HuH-7 (cell line): ENCODE measurements at places on chromosomes 16 and 17.
A peak's percentile ranks its signal among the peaks of the same experiment; 100 is the strongest.

DNA sequence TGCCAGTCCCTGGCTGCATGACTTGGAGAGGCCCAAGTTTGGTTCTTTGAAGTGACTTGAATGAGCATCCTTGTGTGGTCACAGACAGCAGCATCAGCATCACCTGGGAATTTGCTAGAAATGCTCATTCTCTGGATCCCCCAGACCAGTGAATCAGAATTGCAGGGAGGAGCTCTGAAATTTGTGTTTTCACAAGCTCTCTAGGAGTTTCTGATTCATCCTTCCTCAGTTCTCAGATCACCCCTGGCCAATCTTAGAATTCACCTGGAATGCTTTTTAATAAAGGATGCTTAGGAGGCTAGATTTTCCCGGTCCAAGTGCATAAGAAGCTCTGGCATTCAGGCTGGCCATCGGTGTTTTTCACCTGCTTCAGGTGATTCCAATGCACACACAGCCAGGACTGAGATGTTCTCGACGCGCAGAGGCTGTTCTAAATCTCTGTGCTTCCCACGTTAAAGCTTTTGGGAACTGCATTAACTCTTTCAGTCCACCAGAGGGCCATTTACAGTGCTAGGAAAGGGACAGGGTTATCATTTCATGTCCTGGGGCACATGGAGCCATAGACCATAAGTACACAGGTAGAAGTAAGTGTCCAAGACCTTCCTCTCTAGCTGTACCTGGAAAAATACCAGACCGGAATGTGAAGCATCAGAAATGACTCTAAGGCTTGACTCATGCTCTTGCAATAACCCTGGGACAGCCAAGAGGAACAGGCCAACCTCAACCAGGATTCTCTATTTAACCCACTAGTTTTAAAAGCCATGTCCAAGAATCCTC lies 85.7 kb upstream of the XYLT1 start:
- DNase-seq = peak; percentile 36

- DNase-seq = no peak
These were observed 507.5 kb upstream of the HSBP1 start for GRCh38 chr16:83300326-83300725.

GRCh38 chr16:82888591-82889001 lies 261.8 kb downstream of the CDH13 start:
- no peak for DNase-seq

- no peak for DNase-seq
These were observed 40.9 kb upstream of the BAHCC1 start for GRCh38 chr17:81354252-81354953.

GRCh38 chr16:55388131-55388862 lies 64.3 kb downstream of the IRX6 start:
- DNase-seq = no peak

DNA sequence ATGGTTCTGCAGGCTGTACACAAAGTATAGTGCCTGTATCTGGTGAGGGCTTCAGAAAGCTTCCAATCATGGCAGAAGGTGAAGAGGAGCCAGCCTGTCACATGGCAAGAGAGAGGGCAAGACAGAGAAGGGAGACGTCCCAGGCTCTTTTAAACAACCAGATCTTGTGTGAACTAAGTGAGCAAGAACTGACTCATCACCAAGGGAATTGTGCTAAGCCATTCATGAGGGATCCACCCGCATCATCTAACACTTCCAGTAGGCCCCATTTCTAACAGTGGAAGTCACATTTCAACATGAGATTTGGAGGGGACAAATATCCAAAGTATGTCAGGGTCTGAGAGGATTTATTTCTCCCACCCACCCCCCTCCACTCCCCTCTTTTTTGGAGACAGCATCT lies 56.2 kb upstream of the ELAC2 start:
- no peak for DNase-seq

- DNase-seq = no peak
These were observed 50.8 kb upstream of the GNG13 start for GRCh38 chr16:851209-851810.

DNA sequence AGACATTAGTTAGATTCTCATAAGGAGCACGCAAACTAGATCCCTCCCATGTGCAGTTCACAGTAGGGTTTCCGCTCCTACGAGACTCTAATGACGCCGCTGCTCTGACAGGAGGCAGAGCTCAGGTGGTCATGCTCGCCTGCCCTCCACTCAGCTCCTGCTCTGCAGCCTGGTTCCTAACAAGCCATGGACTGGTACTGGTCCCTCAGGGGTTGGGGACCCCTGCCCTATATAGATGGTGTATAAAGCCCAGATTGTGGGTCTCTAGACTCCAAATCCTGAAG lies 52.1 kb upstream of the LYRM9 start:
- DNase-seq = no peak

DNA sequence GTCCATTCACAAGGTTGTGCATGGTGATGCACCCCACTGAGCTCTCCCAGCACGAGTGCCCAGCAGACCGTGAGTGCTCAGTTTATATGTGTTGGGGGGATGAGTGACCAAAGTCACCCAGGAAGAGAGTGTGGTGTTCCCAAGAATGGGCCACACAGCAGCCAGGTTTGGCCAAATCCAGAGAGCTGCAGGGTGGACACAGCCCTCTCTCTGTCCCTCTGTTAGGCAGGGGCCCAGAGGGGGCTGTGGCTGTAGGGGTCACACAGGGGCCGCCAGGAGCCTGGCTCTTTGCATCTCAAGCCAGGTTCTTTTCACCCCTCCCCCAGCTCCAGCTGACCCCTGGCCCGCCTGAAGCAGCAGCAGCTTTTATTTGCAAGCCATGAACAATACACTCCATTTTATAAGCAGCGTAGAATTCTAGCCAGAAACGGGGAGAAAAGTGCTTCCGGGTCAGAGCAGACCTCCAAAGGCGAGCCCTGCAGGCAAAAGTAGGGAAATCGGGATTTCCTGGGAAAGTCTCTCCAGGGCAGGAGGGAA lies 13.3 kb downstream of the COTL1 start:
- DNase-seq = no peak

DNA sequence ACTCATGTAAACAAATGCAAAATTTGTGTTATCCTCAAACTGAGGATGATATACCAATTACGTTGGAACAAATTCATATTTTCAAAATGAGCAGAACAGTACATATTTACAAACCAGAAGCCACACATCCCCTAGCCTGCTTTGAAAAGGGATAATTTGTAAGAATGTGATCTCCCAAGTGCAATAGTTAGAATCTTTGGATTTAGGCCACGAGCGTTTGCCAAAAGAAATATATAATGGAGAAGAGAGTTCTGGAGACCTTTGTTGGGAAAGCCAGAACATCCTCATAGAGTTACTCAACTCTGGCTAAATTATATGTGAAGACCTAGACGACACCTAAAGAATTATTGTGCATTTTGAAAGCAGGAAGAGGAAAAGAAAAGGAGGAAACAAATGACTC lies 449.3 kb downstream of the KCNJ2 start:
- DNase-seq = no peak

DNA sequence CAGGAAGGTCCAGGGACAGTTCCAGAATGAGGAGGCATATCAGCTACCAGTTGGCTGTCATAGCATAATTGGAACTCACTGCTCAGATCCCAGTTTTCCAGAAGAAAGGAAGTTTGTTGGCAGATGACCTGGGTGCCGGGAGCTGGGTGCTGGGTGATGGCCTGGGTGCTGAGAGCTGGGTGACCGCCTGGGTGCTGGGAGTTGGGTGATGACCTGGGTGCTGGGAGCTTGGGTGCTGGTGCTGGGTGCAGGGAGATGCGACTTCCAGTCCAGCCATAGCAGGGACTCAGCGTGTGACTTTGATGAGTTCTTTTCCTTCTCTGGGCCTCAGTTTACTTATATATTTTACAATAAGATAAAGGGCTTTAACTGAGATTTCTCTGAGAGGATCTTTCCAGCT lies 18.0 kb downstream of the WSCD1 start:
- DNase-seq = no peak

GRCh38 chr17:57881143-57881542 lies 31.3 kb upstream of the MRPS23 start:
- no peak for DNase-seq

GRCh38 chr17:69402052-69402451 lies 12.4 kb upstream of the MAP2K6 start:
- DNase-seq = no peak

DNA sequence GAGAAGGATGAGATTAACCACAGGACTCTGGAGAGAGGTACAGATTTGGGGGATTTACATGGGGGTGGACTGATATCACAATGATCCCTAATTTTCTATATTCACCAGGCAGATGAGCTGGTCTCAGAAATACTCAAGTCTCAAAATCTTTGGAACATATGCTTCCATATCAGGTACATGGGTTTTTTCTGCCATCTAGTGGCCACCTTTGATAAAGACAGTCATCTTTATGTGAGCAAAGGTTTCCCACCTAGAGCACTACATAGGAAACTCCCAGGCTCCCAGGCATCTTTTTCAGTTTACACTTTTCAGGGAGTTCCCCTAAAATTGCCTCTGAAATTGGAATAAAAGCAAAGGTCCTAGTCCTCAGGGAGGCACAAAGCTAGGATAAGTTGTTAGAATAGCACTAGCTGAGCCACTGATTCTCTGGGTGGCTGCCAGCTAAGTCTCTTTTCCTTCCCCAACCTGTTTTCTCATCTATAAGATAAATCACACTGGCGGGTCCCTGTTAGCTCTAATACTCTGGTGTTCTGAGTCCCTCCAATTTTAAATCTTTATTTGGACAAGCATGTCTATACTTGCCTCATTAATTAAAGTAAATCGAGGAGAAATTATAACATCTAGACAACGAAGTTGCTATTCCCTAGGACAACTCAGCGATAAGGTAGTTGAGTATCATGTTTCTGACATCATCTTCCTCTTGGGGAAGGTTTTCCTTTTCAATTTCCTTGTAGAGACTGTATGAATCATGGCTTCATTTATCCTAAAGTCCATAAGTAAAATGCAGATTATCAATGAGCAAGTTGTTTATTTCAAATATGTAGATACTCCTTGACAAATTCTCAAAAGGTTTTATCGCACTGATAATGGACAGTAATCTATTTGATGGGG lies 19.0 kb upstream of the MON1B start:
- DNase-seq = peak; percentile 28

DNA sequence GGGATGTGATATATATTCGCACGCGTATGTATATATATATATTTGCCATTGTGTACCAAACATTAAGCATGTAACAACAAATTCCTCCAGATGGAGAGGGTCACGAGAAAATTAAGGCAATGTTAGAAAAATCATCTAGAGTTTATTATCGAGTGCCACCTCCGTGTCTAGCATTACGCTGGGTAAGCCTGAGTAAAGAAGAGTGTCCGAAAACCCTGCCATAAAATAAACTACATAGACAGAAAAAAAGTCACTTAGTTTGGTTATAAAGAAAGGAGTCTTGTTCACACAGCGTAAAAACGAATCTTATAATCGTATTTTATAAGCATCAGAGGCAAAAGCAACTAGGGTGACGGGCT lies 644 bp upstream of the RHOT1 start:
- DNase-seq = no peak

DNA sequence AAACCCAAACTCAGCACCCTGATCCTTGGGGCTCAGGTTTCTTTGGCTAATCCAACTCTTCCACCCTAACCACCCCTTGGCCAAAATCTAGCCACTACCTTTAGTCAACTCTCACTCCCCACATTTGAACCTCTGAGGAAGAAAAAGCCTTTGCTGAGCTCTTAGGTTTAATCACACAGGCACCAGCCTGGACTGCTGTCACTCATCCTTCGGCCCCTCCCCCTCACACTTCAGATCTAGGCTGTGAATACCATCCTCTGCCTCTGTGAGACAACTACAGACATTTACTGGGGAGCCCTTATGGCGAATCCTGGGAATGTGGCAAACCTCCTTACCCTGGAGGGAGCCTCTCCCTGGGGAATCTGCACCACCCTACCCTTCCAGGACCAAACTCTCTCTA lies 5.3 kb upstream of the RNASEK start:
- no peak for DNase-seq

DNA sequence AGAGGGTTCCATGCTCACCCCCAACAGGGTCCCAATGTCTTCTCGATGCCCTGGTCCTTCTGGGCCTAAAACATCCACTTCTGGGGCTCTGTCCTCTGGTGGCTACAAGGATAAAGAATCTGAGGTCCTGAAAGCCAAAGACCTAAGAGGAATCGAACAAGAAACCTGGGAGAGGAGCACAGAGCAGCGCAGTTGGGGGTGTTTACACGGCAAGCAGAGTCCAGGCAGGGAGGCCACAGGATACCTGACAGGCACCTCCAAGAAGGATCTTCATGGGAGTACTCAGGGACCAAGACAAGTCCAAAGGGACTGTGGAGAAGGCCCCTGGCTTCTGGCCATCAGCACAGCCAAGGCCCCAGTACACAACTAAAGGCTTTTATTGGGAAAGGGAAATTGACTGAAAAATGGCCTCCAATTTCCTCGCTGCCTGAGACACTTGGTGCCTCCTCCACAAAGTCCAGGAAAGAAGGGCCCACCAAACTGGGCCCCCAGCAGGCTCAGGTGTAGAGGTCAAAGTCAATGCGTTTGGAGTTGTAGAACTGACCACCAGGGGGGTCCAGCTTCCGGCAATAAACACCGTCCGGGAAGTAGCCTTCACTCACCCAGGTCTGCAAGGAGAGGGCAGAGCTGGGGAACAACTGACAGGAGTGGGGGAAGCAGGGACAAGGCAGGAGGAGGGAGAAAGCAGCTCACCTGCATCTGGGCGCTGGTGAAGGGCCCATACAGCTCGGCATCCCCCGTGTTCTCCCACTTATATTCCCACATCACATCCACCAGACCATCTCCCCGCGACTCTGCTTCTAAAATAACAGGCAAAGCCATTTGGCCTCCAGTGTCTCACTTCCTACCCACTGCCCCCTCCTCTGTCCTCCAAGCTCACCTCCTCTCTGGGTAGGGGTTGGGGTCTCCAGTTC lies 2.4 kb downstream of the CD2BP2 start:
- DNase-seq = no peak

DNA sequence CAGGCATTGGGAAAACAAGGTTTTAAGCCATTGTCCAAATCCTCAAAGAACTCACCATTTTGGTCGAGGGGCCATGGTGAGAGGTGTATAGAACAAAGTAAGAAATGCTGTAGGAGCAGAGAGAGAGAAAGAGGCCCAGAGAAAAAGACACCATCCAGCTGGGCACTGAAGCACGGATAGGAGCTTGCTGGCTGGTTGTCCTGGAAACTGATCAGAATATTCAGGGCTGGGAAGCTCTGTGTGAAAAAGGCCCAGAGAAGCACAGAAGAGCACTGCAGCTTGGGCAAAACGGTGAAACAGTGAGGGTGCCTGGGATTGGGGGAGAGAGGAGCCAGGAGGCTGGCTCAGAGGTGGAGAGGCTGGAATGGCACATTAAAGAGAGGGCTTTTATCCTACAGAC lies 16.5 kb downstream of the HS3ST3B1 start:
- no peak for DNase-seq

GRCh38 chr17:50076591-50077235 lies 18.4 kb upstream of the PDK2 start:
- peak; percentile 43 for DNase-seq
